Right ventricle myocardium inferior (tissue), 1 donor: ENCODE measurements at places on chromosomes 6 and 20. TPM values are rescaled to one million over a fixed set of nuclear protein-coding genes. Genes with fewer than 3 reads are reported as not detected.

CST4 gene
- not detected for total RNA-seq

ELOVL4 gene
- total RNA-seq = 0.41 TPM

GRCh38 chr6:107618672-107619071, 128.8 kb downstream of the SOBP start:
- no peak for DNase-seq

GRCh38 chr6:143026696-143027449, 33.8 kb upstream of the AIG1 start:
- peak; percentile 60 for DNase-seq

DNA sequence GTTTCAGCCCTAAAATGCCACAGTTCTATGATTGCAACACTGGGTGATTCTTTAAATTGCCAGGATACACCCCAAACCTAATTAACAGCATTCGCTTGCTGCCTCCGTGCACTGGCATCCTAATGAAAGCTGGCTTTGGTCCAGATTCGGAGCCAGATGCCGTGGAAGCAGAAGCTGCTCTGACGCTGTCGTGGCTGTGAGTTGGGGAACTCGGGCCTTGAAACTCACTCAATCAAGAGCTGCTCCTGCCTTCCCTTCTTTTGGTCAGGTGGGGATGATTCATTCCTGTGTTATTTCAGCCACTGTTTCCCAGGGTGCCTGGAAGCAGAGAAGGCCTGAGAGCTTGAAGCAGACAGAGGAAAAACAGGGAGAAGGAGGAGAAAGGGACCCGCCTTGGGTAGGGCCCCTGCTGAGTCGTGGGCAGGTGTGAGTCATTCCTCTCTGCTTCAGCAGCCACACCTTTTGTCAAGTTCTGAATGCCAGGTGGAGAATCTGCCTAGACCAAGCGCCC, 36.2 kb upstream of the DSP start:
- no peak for DNase-seq

DNA sequence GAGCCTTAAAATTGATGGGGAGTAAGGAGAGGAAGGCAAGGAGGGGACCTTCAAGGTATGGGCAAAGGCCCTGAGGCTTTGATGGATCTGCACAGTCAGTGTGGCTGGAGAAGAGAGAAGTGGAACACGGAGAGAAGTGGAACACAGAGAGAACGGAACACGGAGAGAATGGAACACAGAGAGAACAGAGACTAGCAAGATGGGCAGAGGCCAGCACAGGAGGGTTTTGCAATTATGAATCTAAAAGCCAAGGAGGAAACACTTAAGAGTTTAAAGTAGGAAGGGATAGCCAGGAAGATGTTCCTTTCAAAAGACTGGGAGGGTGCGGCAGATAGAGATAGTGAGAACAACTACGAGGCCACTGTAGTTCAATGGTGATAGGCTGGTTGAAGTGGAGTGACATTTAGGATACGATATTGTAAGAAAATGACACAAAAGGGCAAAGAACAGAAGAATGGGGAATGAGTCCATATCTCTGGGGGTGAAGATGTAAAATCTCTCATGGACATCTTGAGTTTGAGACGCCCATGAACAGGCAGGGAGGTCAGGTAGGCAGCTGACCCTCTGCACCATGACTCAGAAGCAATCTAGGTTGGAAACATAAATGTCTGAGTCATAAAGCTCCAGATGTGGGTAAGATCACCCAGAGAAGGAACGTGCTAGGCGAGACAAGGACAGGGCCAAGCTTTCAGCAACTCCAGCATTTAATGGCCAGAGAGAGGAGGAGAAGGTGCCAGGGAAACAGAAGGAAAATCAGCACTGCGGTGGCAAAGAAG, 25.4 kb downstream of the ZMYND8 start:
- no peak for DNase-seq

DNA sequence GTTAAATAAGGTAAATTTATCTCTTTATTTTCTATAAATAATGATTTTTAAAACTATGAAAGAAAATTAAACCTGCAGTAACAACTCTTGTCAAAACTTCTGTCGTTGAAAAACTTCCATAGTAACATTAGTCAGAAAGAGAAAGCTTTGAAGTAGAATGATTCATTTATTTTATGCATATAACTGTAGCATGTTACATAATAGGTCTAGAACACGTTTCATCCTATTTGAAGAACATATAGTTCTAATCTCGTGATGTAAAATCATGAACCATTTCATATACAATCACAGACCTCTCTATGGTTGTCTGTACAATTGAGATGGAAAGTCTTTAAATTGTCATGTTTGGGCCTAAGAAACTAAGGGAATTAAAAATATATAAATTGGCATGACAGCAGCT, 61.3 kb upstream of the MYLIP start:
- no peak for DNase-seq

DNA sequence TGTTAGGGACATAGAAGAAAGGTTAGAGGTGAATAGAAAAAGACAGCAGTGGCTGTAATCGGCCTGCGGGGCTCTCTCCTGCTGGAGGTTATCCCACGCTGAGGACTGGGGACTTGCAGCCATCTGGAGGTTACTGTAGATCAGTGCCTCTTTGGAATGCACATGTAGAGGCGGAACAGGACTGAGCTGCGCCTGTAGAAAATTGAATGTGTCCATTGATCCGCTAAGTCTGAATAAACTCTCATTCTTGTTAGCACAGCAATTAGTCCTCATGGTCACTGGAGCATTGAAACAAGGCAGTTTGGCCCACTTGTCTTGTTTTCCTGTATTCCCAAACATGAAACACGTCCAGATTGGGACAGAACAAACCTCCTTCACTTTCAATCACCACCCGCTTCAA, 46.3 kb upstream of the F13A1 start:
- no peak for DNase-seq

DNA sequence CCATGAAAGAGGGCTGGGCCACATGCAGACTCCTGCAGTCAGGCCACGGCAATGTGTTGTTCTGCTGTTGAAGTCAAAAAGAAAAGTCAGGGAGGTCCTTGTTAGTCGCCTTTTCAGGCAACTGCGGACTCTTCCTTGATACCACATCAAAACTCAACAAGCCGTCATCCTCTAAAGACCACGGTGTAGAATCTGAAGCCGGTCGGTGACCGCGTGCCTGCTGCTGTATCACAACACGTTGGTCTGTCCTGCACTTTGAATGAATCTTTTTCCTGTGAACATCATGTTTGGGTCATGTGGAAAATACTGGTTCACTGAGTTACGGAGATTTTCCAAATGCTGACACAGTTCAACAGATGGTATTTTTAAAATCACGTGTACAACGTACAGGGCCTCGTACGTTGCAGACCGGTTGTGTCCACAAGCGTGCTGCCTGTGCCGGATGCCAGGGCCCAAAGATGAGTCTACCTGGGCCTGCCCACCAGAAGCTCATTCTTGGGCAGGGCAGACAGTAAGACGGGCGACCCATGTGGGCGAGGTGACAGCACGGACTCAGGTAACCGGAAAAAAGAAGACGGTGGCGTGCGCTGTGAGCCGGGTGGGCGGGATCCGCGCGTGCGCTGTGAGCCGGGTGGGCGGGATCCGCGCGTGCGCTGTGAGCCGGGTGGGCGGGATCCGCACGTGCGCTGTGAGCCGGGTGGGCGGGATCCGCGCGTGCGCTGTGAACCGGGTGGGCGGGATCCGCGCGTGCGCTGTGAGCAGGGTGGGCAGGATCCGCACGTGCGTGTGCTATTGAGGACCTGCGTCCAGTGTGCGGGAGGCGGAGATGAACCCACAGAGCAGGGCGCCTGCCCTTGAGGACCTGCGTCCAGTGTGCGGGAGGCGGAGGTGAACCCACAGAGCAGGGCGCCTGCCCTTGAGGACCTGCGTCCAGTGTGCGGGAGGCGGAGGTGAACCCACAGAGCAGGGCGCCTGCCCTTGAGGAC, 114.5 kb downstream of the FAM120B start:
- no peak for DNase-seq

DNA sequence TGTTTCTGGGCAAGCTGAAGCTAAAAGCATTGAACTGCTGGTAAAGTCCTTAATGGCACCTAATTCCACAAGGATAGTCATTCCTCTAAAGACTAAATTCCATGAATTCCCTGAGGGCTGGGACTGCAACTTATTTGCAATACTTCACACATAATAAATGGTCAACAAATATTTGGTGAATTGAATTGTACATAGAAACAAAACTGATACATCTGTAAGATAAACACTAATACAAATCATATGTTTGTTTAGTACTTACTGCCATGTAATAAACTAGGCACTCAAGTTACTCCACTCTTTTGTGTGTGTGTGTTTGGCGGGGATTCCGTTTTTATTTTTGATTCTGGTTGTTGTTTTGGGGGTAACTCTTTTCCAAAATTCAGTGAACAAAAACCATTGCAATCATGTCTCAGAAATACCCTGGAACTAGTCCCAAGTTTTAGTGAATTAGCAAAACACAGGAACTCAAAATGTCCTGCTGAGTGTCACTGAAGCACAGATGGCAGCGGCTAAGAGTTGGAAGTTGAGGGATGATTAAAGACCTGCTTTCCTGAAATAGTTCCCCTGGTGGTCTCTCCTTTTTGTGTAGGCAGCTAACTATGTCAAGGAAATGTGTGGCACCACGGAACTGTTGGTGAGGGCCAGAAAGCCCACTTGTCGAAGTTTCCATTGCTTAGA, 74.8 kb upstream of the SNRPB2 start:
- DNase-seq = no peak

DNA sequence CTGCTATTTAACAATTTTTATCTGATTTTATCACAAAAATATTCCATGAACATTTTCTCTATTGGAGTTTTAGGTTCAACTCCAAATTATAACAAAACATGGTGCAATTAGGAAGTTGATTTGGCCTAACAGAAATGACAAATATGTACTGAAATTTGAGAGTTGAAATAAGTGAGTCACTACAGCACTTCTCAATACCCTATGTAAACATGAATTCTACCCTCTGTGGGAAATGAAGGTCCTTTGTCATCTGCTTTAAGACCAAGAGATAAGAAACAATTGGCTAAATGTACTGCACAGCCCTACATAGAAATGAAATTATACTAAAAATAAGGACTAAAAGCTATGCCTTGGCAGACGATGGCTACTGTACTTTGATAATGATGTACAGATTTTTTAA, 86.2 kb upstream of the BEND6 start:
- DNase-seq = no peak

DNA sequence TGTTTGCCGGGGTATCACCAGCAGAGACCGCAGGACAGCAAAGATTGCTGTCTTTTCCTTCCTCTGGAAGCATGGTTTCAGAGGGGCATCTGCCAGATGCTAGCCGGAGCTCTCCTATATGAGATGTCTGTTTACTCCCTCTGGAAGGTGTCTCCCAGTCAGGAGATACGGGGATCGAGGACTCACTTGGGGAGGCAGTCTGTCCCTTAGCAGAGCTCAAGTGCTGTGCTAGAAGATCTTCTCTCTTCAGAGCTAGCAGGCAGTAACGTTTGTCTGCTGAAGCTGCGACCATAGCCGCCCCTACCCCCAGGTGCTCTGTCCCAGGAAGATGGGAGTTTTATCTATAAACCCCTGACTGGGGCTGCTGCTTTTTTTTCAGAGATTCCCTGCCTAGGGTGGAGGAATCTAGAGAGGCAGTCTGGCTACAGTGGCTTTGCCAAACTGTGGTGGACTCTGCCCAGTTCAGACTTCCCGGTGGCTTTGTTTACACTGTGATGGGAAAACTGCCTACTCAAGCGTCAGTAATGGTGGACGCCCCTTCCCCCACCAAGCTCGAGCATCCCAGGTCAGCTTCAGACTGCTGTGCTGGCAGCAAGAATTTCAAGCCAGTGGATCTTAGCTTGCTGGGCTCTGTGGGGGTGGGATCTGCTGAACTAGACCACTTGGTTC, 133.0 kb upstream of the FLRT3 start:
- DNase-seq = no peak

- DNase-seq = no peak
Observed at GRCh38 chr20:61120595-61121515, 131.2 kb upstream of the CDH4 start.

DNA sequence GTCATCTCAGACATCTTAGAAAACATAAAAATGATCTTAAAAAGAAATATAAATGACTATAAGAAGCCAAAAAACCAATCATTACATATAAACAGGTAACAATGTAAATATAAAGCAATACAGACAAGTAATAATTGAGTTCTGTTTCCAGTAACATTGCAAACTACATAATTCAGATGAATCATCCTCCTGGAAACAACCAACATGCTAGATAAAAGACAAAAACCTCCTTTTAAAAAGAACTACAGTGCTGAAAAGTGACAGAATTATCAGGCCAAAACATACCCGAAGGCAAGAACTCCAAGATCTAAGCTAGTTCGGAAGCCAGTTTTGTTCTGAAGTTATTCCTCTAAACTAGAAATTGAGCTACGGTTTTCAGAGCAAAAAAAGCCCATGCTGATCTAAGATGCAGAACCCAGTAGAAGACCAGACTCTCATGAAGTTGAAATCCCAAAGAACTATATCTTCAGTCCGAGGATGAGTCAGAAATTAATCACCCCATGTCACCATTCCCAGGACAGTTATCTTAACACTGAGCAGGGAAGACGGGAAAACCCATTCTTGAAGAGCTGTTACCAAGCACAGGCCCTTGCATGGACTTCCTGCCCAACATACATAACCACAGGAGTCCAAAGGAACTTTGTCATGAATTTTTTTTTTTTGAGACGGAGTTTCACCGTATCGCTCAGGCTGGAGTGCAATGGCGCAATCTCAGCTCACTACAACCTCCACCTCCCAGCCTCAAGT, 9.8 kb downstream of the PGM3 start:
- DNase-seq = no peak
